T-helper 9 cell (primary cell): ENCODE measurements at places on chromosomes 7 and 10.

GRCh38 chr7:47232751-47233412 lies 349.0 kb downstream of the TNS3 start:
- DNase-seq: no peak

DNA sequence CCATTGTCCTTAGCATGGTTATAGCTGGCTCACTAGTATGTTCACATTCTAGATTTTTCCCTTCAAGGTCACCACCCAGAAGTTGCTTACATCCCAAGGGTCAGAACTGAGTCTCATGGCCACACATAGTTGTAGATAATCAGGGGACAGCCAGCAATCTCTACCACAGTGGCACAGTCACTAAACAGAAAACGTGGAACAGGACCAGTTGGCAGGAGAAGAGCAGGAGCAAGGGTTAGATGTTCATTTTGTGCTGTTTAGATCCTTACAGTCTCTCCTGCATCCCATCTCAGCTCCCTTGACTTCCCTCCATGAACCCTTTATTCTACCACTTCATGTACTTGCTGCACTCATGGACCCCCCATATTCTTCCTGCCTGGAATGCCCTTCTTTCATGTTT lies 73.9 kb downstream of the LRMDA start:
- no peak for DNase-seq

DNA sequence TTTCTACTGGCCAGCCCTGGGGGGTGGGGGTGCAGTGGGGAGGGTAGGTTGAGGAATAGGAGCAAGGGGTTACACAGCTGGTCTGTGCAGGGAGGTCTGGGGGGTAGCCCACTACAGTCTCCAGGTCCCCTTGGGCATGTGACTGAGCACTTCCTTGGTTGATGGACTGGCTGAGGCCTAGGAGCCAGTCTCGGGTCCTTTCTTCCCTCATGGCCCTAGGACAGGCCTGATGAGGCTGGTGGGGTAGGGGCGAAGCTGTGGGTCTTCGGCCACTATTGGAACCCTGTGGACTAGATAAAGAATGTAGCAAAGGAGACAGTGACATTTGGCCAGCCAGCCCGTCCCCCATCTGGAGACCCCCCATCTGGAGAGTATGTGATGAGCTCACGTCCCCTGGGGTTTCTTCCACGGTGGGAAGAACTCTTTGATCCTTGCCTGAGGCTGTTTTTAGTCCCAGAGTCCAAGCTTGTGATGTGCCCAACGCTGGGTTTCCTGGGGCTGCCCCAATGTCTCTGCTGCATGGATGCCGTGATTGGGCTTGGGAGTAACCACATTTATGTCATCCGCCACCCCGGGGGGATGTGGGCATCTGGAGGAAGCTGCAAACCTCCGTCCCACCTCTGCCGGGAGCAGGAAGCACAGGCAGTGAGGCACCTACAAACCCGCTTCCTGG lies 20.7 kb downstream of the FAM241B start:
- no peak for DNase-seq

GRCh38 chr7:10821156-10821555 lies 152.5 kb upstream of the PHF14 start:
- DNase-seq: no peak

GRCh38 chr7:11170863-11171568 lies 197.3 kb downstream of the PHF14 start:
- DNase-seq: no peak

DNA sequence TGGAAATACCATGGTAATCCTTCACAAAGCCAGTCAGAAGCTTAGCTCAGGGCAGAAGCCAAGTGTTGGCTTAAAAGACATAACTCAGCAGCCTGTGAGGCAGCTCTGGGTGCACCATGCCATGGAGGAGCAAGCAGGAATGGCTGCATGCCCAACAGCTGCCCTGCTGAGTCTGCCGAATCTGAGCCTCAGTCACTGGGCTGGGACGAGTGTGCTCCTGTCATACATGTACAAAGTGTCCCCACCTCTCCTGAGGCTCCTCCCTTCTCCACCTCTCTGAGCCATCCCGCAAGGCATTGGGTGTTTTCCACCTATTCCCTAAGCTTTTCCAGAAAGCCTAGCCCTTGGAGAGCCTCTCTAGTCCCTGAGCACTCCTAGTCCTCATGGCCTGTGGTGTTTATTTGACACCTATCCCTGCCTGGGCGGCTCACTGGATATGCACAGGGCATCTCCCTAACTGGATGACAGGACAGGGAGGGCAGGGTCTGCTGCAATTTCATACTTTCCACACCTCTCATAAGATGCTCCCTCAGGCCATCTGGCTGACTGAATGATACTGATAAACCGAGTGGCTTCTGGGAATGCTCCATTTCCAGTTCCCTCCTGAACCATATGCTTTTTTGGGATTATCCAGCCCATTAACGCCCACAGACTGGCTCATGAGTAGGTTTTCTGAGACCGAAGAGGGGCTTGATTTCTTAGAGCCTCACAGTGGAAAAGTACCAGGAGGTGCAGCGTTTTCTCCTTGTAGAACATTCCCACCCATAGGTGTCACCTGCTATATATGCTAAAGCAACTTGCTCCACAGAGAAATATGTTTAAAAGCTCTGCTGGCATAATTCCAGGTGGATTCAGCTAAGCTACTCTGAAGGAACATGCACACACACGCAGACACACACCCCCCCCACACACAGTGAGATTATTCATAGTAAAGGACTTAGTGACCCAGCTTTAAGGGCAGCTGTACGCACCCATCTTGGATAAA lies 199.3 kb downstream of the SNX10 start:
- no peak for DNase-seq

GRCh38 chr7:98265841-98266271 lies 13.8 kb upstream of the TECPR1 start:
- DNase-seq: no peak

DNA sequence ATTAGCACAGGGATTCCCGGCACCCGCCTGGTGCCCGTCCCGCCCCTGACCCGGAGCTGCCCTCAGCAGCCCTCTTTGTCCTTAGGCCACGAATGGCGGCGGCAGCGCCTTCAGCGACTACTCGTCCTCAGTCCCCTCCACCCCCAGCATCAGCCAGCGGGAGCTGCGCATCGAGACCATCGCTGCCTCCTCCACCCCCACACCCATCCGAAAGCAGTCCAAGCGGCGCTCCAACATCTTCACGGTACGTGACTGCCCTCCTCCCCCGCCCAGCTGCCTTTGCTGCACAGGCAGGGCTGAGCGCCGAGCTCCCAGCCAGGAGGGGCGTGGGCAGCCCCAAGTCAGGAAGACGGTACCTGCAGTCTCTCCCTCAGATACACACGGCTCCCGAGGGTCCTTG lies 33.6 kb downstream of the AGAP3 start:
- DNase-seq: no peak

DNA sequence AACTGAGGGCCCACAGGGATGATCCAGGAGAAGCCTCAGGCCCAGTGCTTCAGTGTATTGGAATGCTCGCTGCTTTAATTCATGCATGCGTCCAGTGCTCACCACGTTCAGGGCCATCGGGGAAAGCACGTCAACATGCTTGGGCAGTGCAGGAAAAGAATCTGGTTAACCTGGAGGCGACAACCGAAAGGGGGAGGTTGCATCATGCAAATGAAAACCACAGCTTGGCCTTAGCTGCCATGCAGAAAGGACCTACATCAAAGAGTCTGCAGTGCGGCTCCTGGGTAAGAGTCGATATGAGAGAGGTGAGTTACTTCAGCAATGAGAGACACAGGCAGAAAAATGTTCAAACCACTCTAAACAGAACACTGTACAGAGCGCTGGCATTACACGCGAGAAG lies 440.1 kb downstream of the KCNMA1 start:
- DNase-seq: no peak

- no peak for DNase-seq
Measured at GRCh38 chr10:5317547-5318107, 47.1 kb upstream of the UCN3 start.

GRCh38 chr10:69850440-69850839 lies 48.7 kb downstream of the COL13A1 start:
- no peak for DNase-seq

DNA sequence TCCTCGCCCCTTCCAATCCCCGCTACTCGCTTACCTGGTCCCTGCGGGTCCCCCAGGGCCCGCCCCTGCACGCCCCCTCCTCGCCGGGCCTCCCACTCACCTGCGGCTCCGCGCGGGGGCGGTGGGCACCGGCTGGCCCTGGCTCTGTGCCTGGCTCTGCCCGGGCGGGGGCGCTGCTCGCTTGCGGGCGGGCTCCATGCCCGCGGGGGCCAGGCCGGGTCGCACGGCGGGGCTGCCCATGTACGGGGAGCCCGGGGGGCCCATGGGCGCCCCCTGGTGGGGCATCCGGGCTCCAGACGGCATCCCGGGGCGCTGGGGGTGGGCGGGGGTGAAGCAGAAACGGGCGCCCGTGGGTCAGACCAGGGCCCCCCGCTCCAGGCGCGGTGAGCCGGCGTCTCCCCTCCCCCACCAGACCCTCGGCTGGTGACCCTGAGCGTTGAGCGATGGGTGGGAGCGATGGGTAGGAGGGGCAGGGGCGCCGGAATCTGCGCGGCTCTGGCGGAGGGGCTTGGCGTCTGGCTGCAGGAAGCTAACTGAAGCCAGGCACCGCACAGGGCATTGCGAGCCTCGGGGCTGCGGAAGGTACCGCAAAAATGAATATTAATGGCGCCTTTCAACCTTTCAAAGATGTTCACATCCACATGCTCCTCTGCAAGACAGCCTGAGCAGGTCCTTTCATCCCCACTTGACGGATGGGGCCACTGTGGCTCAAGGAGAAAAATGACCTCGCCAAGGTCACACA lies 3.0 kb downstream of the SMARCD3 start:
- DNase-seq: peak; percentile 74

GRCh38 chr10:60962946-60963345 lies 19.0 kb upstream of the RHOBTB1 start:
- DNase-seq: no peak

- no peak for DNase-seq
Measured at GRCh38 chr10:36265741-36266140, 623.6 kb upstream of the FZD8 start.
